ENCODE measurements at places on chromosomes 3 and 15.
A peak's percentile ranks its signal among the peaks of the same experiment; 100 is the strongest.

GRCh38 chr15:31255732-31256377 lies 70.8 kb upstream of the KLF13 start:
- peaks cover 30% of the 10 kb centered on the region for H3K4me1 ChIP-seq
- no peak for DNase-seq
- H3K4me3 ChIP-seq: no peak overlapping the region
- no peak overlapping the region for H3K27ac ChIP-seq
- H3K36me3 ChIP-seq: peaks cover 2% of the 10 kb centered on the region

DNA sequence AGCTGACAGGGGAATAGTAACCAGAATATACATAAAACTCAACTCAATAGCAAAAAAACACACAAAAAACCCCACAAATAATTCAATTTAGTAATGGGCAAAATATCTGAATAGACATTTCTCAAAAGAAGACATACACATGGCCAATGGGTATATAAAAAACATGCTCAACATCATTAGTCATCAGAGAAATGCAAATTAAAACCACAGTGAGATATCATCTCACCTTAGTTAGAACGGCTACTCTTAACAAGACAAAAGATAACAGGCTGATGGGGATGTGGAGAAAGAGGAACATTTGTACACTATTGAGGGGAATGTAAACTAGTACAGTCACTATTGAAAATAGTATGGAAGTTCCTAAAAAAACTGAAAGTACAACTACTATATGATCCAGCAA lies 678.6 kb downstream of the MECOM start:
- peaks cover 4% of the 10 kb centered on the region for H3K27me3 ChIP-seq
- no peaks in the 10 kb centered on the region for H3K4me1 ChIP-seq
- no peaks in the 10 kb centered on the region for H3K36me3 ChIP-seq
- H3K27ac ChIP-seq: no peak overlapping the region
- no peak for DNase-seq
- no peak overlapping the region for H3K4me3 ChIP-seq

GRCh38 chr3:111517801-111518200 lies 24.2 kb upstream of the CD96 start:
- no peaks in the 10 kb centered on the region for H3K36me3 ChIP-seq
- DNase-seq: no peak
- no peak overlapping the region for H3K4me3 ChIP-seq
- peaks cover 72% of the 10 kb centered on the region for H3K27me3 ChIP-seq
- no peaks in the 10 kb centered on the region for H3K4me1 ChIP-seq

DNA sequence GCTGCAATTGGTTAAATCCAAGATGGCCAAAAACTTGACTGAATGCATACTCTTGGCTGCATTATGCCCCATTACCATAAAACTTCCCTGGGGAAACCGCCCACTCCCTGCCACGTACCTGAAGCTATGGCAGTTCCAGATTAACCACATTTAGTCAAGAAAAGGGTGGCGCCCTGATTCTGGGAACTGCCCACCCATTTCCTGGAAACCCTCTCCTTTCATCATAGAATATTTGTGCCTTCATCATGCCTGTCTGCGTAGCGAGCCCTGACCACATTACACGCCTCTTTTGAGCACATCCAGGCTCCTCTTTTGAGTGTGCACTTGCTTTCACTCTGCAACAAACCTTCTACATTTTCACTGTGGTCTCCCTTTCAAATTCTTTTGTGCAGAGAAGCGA lies 5.2 kb downstream of the LINS1 start:
- no peaks in the 10 kb centered on the region for H3K27me3 ChIP-seq
- H3K36me3 ChIP-seq: peaks cover 1% of the 10 kb centered on the region
- no peak for DNase-seq
- H3K4me3 ChIP-seq: no peak overlapping the region

DNA sequence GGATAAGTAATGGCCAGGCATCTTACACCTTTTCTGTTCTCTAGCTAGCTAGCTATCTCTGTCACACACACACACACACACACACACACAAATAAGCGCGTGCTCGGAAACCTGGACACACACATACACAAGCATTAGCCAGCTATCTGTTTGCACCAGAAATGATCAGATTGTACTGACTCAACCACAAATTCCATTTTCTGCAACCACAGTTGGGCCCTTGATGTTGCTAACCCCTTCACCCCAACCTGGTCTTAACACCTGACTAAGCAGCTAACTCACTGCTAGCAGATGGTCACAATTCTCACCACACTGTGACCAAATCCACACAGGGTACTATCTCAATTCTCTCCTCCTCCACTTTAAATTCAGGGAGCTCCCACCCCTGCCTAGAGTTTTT lies 183.0 kb upstream of the THBS1 start:
- H3K27ac ChIP-seq: no peak overlapping the region
- no peaks in the 10 kb centered on the region for H3K36me3 ChIP-seq
- no peaks in the 10 kb centered on the region for H3K27me3 ChIP-seq
- H3K4me1 ChIP-seq: peaks cover 9% of the 10 kb centered on the region

DNA sequence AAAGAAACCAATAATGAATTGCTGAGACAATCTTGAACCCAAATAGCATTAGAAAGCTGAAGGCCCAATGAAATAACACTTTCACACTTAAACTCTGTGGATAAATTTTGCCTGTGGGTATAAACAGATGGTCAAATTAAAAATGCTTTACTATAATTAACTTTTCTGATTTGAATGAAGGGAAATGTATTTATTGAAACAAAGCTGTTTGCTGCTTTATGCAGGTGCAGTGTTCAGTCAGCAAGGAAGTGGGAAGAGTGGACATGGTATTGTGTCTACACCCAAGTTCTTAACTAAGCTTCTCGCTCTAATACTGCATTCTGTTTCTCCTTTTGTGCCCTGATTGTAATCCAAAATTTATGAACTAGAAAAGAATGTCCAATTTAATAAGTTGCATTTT lies 31.8 kb downstream of the NME9 start:
- H3K27ac ChIP-seq: no peak overlapping the region
- H3K4me1 ChIP-seq: no peaks in the 10 kb centered on the region
- H3K36me3 ChIP-seq: peaks cover 15% of the 10 kb centered on the region
- DNase-seq: no peak

DNA sequence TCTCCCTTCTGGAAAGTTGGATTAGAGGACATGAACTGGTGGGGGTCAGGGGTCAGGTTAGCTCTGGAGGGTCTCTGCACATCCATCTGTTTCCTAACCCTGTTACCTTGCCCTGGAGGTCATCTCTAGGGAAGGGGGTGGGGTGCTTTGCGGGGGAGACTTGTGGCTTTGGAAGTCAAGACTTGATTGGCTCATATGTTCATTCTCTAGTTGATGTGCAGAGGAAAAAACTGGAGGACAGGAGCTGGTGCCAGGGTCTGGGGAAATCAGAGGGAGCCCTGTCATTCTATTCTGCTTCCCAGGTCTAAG lies 42.9 kb upstream of the ROPN1 start:
- H3K27ac ChIP-seq: no peak overlapping the region
- H3K4me3 ChIP-seq: peak overlapping the region; percentile 72
- peaks cover 26% of the 10 kb centered on the region for H3K27me3 ChIP-seq
- DNase-seq: no peak

DNA sequence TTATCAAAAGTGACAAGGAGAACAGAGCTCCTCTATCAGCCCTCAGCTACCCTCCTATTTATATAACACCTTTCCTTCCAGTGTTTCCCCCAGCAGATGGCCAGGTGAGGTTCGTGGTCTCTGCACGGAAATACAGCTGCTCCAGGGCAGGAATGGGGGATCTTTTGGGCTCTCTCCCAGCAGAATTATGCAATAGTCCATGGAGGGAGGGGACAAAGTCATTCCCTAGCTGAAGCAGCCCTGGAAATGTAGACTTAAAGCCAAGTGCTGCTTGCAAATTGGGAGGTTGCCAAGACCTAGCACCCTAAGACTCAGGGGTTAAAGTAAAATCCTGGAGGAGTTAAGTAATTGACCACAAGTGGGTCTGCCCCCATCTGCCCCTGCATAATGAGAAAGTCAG lies 256.3 kb downstream of the LRTM1 start:
- no peak for DNase-seq
- no peaks in the 10 kb centered on the region for H3K4me1 ChIP-seq
- no peak overlapping the region for H3K4me3 ChIP-seq
- no peak overlapping the region for H3K27ac ChIP-seq

DNA sequence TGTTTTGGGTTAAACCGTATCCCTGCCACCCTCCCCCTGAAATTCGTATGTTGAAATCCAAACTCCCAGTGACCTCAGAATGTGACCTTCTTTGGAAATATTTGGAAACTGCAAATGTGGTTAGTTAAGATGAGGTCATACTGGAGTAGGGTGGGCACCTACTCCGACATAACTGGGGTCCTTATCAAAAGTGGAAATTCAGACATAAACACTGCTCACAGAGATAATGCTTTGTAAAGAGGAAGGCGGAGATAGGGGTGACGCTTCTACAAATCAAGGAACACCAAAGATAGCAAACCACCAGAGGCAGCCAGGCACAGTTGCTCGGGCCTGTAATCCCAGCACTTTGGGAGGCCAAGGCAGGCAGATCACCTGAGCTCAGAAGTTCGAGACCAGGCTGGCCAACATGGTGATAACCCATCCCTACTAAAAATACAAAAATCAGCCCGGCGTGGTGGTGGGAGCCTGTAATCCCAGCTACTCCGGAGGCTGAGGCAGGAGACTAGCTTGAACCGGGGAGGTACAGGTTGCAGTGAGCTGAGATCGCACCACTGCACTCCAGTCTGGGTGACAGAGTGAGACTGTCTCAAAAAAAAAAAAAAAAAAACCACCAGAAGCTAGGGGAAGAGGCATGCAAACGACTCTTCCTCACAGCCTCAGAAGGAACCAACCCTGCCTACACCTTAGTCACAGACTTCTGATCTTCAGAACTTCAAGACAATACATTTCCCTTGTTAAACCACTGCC lies 51.1 kb upstream of the CHD2 start:
- H3K4me3 ChIP-seq: no peak overlapping the region
- no peaks in the 10 kb centered on the region for H3K27me3 ChIP-seq
- peak overlapping the region; percentile 20 for H3K27ac ChIP-seq

- peaks cover 7% of the 10 kb centered on the region for H3K36me3 ChIP-seq
- H3K27me3 ChIP-seq: no peaks in the 10 kb centered on the region
- H3K27ac ChIP-seq: no peak overlapping the region
- H3K4me1 ChIP-seq: no peaks in the 10 kb centered on the region
- DNase-seq: no peak
Measured at GRCh38 chr3:43526956-43527355, 94.9 kb downstream of the ANO10 start.

DNA sequence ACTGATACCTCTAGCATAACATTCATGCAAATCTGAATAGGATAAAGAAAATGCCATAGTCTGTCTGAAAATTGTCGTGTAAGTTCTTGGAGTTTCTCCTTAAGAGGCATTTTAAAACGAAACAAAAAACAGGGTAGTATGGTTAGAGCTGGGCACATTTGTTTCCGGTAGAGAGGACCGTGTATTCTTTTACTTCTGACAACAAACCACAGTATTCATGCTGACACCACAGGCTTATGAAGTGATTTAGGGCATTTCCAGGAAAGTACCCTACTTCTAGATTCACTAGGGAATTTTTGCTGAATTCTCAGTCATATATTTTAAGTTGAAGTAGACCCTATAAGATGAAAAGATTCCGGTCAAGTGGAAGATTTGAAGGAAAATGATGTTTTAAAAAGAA lies 541.3 kb downstream of the UNC13C start:
- H3K27ac ChIP-seq: no peak overlapping the region
- no peak for DNase-seq
- H3K27me3 ChIP-seq: no peaks in the 10 kb centered on the region
- no peaks in the 10 kb centered on the region for H3K36me3 ChIP-seq
- H3K4me1 ChIP-seq: no peaks in the 10 kb centered on the region
- no peak overlapping the region for H3K4me3 ChIP-seq

DNA sequence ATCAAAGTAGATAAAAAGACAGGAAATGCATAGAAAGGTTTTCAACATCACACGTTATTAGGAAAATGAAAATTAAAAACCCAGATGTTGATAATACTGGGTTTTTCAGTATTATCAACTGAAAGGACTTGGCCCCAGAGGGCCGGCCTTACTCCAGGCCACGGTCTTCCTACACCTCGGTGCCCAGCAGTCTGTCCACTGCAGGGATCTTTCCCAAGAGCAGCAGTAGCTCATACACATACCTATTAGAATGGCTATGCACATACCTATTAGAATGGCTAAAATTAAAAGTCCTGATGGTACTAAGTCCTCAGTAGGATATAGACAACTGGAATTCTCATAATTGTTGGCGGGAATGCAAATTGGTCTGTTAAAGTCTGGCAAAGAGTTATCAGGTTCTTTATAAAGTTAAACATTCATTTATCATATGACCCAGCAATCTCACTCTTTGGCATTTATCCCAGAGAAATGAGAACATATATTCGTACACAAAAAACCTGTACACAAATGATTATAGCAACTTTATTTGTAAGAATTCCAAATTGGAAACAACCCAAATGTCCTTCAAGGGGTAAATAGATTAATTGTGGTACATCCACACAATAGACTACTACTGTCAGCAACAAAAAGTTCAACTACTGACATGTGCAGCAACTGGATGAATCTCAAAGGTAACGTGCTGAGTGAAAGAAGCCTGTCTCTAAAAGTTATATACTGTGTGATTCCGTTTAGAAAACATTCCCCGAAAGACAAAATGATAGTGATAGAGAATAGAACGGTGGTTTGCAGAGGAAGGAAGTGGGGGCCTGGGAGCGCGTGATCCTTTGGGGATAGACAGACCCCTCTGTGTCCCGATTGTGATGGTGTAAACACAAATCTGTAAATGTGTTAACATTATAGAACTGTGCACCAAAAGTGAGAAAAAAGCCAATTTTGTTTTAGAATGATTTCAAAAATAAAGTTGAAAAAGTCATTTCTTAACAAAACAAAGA lies 62.3 kb downstream of the MCTP2 start:
- no peak overlapping the region for H3K27ac ChIP-seq
- no peaks in the 10 kb centered on the region for H3K36me3 ChIP-seq
- no peak overlapping the region for H3K4me3 ChIP-seq
- no peak for DNase-seq
- no peaks in the 10 kb centered on the region for H3K4me1 ChIP-seq
- H3K27me3 ChIP-seq: no peaks in the 10 kb centered on the region

DNA sequence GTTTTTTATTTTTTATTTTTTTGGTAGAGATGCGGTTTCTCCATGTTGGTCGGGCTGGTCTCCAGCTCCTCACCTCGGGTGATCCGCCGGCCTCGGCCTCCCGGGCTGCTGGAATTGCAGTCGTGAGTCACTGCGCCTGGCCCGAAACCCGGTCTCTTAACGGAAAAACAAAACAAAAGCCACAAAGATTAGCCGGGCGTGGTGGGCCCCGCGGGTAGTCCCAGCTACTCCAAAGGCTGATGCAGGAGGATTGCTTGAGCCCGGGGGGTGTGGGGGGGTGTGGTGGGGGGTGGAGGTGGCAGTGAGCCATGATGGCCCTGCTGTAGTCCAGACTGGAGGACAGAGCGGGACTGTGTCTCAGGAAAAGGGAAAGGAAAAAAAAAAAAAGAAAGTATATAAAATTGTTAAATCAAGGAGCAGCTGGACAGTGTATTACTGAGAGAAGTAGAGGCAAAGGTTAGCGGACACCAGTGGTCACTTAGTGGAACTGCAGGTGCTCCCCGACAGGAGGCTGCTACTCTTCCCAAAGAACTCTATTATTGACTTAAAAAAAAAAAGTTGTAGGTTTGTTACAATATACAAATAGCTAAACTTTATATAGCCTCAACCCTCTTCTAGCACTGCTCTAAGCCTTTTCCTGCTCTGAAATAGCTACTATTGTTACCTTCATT lies 30.3 kb upstream of the TUBGCP5 start:
- H3K4me1 ChIP-seq: peaks cover 2% of the 10 kb centered on the region
- H3K4me3 ChIP-seq: no peak overlapping the region
- H3K27ac ChIP-seq: no peak overlapping the region
- H3K36me3 ChIP-seq: no peaks in the 10 kb centered on the region
- peak; percentile 48 for DNase-seq
